Activated T-cell treated with anti-CD3 and anti-CD28 coated beads, Interleukin-2, amount 50 U/mL, for 4 hours (primary cell): ENCODE measurements at places on chromosomes 2 and 18. TPM values are rescaled to one million over a fixed set of nuclear protein-coding genes. Genes with fewer than 3 reads are reported as not detected.

GRCh38 chr2:200086911-200087310 lies 131.5 kb downstream of the MAIP1 start:
- DNase-seq = no peak

DNA sequence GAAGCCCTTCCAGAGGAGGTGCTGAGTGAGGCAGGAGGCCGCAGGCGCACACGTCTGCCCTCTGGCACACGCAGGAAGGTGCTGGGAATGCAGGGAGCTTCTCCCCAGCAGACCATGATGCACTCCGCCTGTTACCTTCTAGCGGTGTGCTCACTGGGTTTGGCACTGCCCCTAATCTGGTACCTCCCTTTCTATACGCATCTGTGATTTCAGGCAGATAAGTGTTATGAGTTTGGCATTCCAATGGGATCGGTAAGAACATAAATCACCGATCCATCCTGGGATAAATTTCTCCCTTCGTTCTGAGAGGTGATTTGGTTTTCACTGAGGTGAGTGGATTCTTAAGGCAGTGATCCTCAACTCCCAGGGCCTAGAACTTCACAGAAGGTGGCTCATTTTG lies 34.6 kb downstream of the ODC1 start:
- no peak for DNase-seq

- no peak for DNase-seq
Observed at GRCh38 chr2:60318544-60318943, 234.9 kb downstream of the BCL11A start.

Gene SCN1A
- not detected for total RNA-seq

DNA sequence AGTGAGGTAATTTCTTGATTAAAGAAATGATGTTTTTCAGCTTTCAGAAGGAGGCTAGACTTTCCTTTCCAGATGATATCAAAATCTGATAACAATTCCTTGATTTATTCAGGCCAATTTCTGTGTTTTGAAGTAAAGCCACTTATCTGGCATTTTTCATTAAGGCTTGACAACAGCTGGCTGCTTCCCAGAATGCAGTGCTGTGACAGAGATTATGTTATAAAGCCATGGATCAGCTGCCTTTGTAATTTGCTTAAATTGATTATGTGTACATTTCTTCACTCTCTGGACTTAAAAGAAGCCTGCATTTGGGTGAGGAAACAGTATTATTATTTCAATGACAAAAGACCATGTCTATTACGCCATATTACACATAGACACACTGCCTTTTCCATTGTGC lies 136.0 kb downstream of the PLCL1 start:
- DNase-seq = no peak

Gene SIX3
- 0.11 TPM for total RNA-seq

Gene TSGA10
- 5.5 TPM for total RNA-seq

DNA sequence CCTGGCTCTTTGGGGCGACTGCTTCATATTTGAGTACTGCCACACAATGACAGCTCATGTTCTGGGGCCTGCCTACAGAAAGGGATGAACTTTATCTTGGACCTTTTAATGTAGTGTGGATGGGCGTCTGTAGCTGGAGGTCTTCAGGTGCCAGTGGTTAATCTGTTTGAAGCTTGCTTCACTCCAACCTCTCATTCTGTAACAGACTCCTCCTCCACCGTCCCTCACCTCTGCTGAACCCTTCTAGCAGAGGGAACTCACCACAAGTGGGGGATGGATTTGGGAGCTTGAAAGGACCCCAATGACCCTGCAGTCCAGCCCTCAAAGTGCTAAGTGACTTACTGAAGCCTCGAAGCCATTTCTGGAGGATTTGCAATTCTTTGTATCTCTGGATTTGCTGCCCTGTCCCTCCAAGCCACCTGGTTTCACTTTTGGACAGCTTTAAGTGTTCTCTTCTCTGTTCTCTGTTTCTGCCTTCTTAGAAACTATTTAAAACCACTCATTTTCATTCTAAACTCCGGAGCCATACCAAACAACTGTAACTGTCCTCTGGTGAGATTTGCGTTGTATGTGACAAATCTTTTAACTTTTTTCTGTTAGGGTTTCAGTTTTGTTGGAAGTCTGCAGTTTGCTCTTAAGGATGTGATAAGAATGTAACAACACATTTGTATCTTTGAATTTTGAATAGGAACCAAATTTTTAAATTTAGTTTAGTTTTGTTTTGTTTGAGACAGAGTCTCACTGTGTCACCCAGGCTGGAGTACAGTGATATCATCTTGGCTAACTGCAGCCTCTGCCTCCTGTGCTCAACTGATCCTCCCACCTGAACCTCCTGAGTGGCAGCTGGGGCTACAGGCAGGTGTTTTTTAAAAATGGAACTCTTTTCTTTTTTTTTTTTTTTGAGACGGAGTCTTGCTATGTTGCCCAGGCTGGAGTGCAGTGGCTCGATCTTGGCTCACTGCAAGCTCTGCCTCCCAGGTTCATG lies 37.0 kb upstream of the CASP8 start:
- DNase-seq = no peak

GRCh38 chr2:190979906-190980629 lies 33.9 kb downstream of the STAT1 start:
- DNase-seq = no peak

GRCh38 chr2:225025917-225026571 lies 16.2 kb downstream of the DOCK10 start:
- no peak for DNase-seq

DNA sequence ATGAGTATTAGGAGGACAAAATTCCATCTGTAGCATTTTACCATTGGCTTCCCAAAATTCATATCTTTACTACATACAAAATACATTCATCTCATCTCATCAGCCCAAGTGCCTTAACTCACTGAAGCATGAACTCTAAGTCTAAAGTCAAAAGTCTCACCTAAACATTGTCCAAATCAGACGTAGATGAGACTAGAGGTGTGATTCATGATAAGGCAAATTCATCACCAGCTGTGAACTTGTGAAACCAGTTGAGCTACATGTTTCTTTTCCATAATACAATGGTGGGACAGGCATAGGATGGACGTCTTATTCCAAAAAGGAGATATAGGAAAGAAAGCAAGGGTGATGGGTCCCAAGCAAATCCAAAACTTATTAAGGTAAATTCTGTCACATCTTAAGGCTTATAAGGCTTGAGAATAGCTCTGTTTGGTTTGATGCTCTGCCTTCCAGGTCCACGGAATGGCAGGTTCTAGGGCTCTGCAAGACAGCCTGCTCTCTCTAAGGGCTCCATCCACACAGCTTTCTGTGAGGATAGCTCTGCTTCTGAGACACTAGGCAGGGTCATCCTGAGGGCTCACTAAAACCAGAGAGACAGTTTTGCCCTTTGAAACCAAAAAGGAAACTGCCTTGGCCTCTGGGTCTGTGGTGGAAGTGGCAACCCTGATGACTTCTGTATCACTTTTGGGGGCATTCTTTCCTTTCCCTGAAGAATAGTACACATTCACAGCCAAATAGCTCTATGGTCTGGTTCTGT lies 9.6 kb downstream of the IFIH1 start:
- no peak for DNase-seq

DNA sequence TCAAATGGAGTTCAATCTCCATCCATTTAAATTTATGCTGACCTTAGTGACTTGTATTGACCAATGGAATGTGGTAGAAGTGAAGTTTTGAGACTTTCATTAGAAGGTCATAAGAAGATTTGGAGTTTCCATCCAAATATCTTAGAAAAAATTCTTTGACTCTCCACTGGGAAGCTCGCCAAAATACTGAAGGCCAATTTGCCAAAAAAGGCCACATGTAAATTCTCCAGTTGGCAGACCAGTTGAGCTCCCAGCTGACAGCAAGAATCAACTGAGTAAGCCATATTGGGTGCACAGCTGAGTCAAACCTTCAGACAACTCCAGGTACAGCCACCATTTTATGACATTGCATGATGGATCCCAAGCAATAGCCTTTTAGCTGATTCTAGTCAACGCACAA lies 228.3 kb upstream of the SETBP1 start:
- DNase-seq = no peak

Gene MSTN
- total RNA-seq = not detected

Gene KCNK3
- total RNA-seq = 0.08 TPM

- DNase-seq = no peak
Observed at GRCh38 chr2:158677542-158677941, 117.6 kb upstream of the DAPL1 start.

Gene GAREM1
- total RNA-seq = 0.30 TPM

- DNase-seq = no peak
Observed at GRCh38 chr2:17748745-17749144, 4.9 kb downstream of the SMC6 start.

DNA sequence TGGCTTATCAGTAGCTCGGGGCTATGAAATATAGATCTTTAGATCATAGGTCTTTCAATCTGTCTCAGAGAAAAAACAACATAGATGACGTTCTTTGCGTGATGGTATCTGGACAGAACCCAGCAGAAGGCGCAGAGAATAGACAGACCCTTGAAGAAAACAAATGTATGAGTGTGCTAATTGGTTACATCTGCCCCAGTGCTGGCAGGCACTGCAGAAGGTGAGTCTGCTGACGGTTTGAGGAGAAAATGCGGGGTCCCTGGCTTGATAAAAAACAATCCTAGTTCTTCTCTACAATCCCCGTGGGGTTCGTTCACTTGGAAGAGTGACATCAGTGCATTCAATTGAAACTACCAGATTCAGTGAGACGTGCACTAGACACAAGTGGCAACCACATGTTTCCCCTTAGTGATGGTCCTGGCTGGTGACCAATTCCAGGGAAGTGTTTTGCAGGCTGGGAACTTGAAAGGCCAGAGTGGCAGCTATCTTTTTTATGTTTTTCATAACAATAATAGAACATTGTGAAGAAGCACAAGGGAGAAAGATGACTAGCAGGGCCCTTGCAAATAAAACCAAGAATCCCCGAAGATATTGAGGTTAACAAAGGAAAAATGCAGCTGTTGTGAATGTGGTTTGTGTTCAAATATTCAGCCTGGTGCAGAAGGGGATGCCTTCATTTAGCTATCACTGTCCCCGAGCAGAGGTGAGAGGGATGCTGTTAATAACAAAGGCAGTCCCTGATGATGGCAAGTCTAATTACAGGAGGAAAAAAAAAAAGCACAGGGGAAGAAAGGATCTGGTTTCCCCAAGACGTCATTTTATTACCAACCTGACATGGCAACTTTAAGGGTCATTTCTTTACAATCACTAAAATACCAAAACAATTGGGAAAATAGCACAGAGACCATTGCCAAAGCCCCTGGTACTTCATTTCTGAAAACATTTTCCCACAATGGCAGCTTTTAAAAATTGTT lies 337.6 kb upstream of the FIGN start:
- DNase-seq = no peak

- no peak for DNase-seq
Observed at GRCh38 chr2:147068071-147068470, 776.8 kb upstream of the ACVR2A start.

GRCh38 chr2:3536682-3537632 lies 17.6 kb upstream of the ADI1 start:
- no peak for DNase-seq

Gene LRRTM1
- not detected for total RNA-seq

Gene SLC19A3
- total RNA-seq = not detected

- no peak for DNase-seq
Observed at GRCh38 chr2:2871480-2872308, 505.9 kb downstream of the EIPR1 start.

DNA sequence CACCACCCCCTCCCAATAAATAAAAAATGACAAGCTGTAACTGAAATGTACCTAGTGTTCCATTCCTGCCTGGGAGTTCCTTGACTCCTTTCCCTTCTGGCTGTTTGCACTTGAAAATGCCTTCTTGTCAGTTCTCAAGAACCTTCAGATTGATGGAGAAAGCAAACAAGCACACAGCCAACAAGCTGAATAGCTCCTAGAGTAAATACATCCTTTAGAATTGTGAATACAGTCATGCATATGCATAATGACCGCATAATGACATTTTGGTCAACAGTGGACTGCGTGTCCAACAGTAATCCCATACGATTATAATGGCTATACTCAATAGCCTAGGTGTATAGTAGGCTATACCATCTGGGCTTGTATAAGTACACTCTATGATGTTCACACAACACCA lies 97.0 kb downstream of the LYPD6 start:
- no peak for DNase-seq

- DNase-seq = no peak
Observed at GRCh38 chr18:78768656-78769501, 210.7 kb upstream of the SALL3 start.

- no peak for DNase-seq
Observed at GRCh38 chr2:220904015-220904414, 668.1 kb downstream of the EPHA4 start.

DNA sequence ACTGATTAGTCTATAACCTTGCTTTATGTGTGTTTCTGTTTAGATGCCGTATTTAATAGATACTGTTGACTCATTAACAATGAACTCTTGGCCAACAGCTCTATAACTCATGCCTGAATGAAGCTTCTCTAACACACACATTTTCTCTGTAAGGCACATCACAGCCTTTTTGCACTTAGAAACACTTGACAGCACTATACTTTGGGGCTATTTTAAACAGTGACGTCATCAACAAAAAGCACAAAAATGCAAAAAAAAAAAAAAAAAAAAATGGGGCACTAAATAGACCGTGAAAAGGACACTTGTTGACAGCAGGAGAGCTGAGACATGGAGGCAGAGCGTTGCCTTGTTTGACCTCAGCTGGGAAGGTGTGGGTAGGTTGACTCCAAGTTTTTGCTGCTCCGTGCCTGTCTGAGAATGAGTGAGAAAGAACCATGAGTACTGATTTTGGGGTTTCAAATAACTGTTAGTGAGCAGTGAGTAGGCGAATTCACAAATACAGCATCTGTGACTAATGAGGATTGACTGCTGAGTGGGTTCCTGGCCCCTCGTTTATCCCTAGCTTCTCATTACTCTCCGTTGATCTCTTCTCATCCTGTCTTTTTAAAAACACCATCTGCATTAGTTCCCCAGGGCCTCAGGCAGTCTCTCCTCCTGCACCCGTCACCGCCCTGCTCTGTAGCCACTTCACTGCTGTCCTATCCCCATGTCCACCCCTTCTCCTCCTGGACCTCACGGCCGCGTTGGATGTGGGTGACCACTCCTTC lies 24.4 kb downstream of the SPP2 start:
- DNase-seq = no peak
